A673 (cell line): ENCODE measurements at places on chromosomes 6 and 20. TPM values are rescaled to one million over a fixed set of nuclear protein-coding genes. Genes with fewer than 3 reads are reported as not detected.

- no peaks in the 10 kb centered on the region for H3K27me3 ChIP-seq
- no peak for DNase-seq
- no peak overlapping the region for H3K4me3 ChIP-seq
- H3K36me3 ChIP-seq: no peaks in the 10 kb centered on the region
- no peak overlapping the region for H3K27ac ChIP-seq
Measured at GRCh38 chr6:25928562-25929324, 1.7 kb downstream of the SLC17A2 start.

- H3K4me3 ChIP-seq: no peak overlapping the region
- H3K4me1 ChIP-seq: peaks cover 5% of the 10 kb centered on the region
- H3K27ac ChIP-seq: no peak overlapping the region
Measured at GRCh38 chr20:60040471-60041162, 82.4 kb downstream of the CDH26 start.

DNA sequence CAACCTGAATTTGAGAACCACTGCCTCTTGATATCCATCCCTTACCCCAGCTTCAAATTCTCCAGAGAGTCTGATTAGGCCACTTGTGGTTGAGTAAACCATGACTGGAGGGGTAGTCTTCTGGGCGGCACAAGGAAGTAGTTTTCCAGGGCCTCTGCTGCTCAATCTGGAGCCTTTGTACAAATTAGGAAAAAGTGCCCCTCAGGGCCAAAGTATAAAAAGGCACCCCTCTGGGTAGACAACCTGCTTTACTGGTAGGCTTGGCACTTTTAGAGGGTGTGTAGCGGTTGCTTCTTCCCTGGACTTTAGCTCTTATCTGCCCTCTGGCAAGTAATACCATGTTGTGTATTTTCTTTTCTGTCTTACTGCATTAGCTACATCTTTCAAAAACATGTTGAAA is 32.9 kb upstream of the RPL7L1 start:
- no peak overlapping the region for H3K4me3 ChIP-seq
- H3K27ac ChIP-seq: no peak overlapping the region
- H3K27me3 ChIP-seq: no peaks in the 10 kb centered on the region
- peaks cover 5% of the 10 kb centered on the region for H3K4me1 ChIP-seq
- DNase-seq: no peak

GRCh38 chr6:42781546-42781795 is 381 bp upstream of the BICRAL start:
- no peaks in the 10 kb centered on the region for H3K27me3 ChIP-seq
- peaks cover 22% of the 10 kb centered on the region for H3K4me1 ChIP-seq
- H3K4me3 ChIP-seq: peak overlapping the region; percentile 75
- peak overlapping the region; percentile 98 for H3K27ac ChIP-seq

DNA sequence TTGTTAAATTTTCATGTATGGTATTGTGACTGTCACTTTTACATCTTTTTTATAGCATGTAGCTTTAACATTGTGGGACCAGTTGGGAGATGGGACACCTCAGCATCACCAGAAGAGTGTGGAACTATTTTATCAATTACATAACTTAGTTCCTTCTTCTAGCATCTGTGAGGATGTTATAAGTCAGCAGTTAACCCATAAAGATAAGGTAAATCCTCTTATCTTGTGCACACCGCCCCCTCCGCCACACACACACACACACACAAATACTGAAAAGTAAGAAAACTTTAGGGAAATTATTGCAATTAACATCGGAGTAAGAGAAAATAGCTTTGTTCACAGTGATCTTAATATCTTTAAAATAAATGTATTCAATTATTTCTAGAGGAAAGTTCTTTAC is 60.9 kb downstream of the PGM3 start:
- no peak overlapping the region for H3K4me3 ChIP-seq
- DNase-seq: no peak
- no peak overlapping the region for H3K27ac ChIP-seq
- H3K4me1 ChIP-seq: no peaks in the 10 kb centered on the region

GRCh38 chr6:105810922-105811482 is 275.1 kb upstream of the PRDM1 start:
- no peak for DNase-seq
- H3K4me1 ChIP-seq: no peaks in the 10 kb centered on the region
- H3K4me3 ChIP-seq: no peak overlapping the region
- no peak overlapping the region for H3K27ac ChIP-seq

DNA sequence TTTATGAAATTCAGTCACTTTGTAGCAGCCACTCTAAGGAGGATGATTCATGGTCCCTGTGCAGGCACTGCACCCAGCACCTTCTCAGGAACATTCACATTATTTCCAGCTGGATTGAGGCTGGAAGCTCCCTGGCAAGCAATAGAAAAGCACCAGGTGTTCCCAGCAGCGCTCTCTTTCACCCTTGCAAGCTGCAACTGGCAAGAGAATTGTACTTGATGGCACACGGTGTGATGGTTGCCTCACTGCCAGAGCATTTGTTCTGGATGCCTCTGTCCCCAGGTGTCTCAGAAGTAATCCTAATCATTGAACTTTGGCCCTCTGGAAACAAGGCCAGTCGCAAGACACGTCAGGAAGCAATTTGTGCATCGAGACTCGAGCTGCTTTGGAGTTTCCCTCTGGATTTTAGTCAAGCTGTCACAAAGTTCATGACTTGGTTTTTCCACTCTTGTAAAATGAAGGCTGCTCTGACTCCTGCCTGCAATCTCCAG is 24.9 kb upstream of the PHACTR2 start:
- H3K36me3 ChIP-seq: no peaks in the 10 kb centered on the region
- H3K27ac ChIP-seq: no peak overlapping the region
- DNase-seq: no peak
- H3K27me3 ChIP-seq: no peaks in the 10 kb centered on the region
- H3K4me1 ChIP-seq: no peaks in the 10 kb centered on the region

DNA sequence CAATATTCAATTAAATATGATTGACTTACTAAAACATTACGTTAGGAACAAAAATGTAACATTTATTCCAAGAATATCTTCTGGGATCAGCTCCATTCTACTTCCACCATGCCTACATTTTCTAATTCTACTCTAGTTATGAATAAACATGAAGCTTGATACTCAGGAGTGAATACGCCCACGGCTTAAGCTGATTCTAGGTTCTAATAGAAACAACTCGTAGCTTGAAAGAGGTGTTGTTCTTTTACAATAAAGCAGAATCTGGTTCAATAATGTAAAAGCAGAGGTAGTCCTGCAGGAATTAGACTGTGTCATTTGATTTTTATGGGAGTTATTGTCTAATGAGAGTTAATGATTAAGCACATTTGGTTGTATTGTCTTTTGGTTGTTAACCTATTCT is 107.3 kb upstream of the OLIG3 start:
- H3K4me1 ChIP-seq: no peaks in the 10 kb centered on the region
- no peaks in the 10 kb centered on the region for H3K36me3 ChIP-seq
- H3K27me3 ChIP-seq: peaks cover 9% of the 10 kb centered on the region
- DNase-seq: no peak

DNA sequence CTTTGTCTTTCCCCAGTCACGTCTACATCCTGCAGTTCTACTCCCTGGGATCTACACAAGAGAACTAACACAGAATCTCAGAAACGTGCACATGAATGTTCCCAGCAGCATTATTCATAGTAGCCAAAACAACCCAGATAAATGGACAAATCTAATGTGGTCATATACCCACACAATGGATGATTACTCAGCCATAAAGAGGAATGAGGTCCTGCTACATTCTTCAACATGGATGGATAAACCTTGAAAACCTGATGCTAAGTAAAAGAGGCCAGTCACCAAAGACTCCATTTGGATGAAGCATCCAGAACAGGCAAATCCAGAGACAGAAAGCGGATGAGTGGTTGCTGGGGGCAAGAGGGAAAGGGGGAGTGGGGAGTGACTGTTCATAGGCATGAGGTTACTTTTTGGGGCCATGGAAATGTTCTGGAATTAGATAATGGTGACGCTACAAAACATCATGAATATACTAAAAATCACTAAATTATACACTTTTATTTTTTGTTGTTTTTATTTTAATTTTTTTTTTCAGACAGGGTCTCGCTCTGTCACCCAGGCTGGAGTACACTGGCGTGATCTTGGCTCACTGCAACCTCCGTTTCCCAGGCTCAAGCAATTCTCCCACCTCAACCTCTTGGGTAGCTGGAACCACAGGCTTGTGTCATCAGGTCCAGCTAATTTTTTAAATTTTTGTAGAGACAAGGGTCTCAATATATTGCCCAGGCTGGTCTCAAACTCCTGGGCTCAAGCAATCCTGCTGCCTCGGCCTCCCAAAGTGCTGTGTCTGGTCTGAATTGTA is 50.8 kb upstream of the DSN1 start:
- peaks cover 5% of the 10 kb centered on the region for H3K4me1 ChIP-seq
- no peak overlapping the region for H3K27ac ChIP-seq
- peaks cover 28% of the 10 kb centered on the region for H3K36me3 ChIP-seq
- no peak overlapping the region for H3K4me3 ChIP-seq
- no peak for DNase-seq
- H3K27me3 ChIP-seq: no peaks in the 10 kb centered on the region

The SLC24A3 gene
- total RNA-seq: 46.0 and 47.8 TPM in 2 replicates

The CITED2 gene
- 365 and 437 TPM in 2 replicates for total RNA-seq

The NOX3 gene
- total RNA-seq: not detected in 2 replicates

The VNN1 gene
- total RNA-seq: not detected in 2 replicates
